Body of pancreas (tissue), 4 donors: ENCODE measurements at places on chromosomes 5 and 9. TPM values are rescaled to one million over a fixed set of nuclear protein-coding genes. Genes with fewer than 3 reads are reported as not detected.

Gene GRXCR2
- not detected for total RNA-seq

Gene DMRT3
- total RNA-seq, result not detected

Gene CTSV
- total RNA-seq, result 0.33 TPM

Gene CDH12
- not detected for total RNA-seq

Gene SPINK6
- not detected for total RNA-seq

Gene PCDHGA1
- 0.78 TPM for total RNA-seq

Gene HACD4
- 1.8 TPM for total RNA-seq

Gene PLAC8L1
- total RNA-seq, result not detected

Gene GLRA1
- total RNA-seq, result not detected
